ENCODE measurements at places on chromosomes 1 and 21. TPM values are rescaled to one million over a fixed set of nuclear protein-coding genes. Genes with fewer than 3 reads are reported as not detected.

IGSF21 gene
- not detected for polyA plus RNA-seq

MPC2 gene
- polyA plus RNA-seq: 83.0 TPM

CD55 gene
- 325 TPM for polyA plus RNA-seq

CFHR1 gene
- not detected for polyA plus RNA-seq

RRAGC gene
- 18.7 TPM for polyA plus RNA-seq

PLEKHN1 gene
- not detected for polyA plus RNA-seq

LRRC47 gene
- polyA plus RNA-seq: 29.6 TPM

DYNLT4 gene
- not detected for polyA plus RNA-seq

DNASE2B gene
- not detected for polyA plus RNA-seq

SELL gene
- polyA plus RNA-seq: 1,749 TPM

GRIK3 gene
- polyA plus RNA-seq: not detected

TMPRSS15 gene
- polyA plus RNA-seq: not detected

COL9A2 gene
- 1.6 TPM for polyA plus RNA-seq

SPATA1 gene
- not detected for polyA plus RNA-seq

TLR5 gene
- polyA plus RNA-seq: 0.28 TPM

ANKRD34A gene
- not detected for polyA plus RNA-seq

E2F2 gene
- 0.39 TPM for polyA plus RNA-seq

NBPF10 gene
- polyA plus RNA-seq: 0.26 TPM

Measured in naive B cell (primary cell).